Activated T-cell treated with anti-CD3 and anti-CD28 coated beads for 4 hours (primary cell): ENCODE measurements at places on chromosomes 2 and 18.

- DNase-seq = no peak
These were observed 170.2 kb downstream of the ATAD2B start for GRCh38 chr2:23756593-23757292.

DNA sequence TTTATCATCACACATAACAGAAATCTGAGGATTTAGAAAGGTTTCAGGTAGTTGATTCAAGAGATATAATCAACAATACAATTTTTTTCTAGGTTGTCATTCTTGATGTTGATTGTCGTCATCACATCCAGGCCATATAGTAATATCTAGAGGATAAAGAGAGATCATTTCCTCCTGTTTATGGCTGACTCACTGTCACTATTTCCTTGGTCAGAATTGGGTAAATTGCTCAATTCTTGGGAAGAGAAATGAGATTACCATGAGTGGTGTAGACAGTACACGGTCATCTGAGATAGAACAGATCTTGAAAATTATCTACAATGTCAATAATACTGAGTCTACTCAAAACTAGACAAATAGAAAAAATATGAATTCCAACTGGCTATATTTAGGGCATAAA is 78.8 kb downstream of the ZNF804A start:
- no peak for DNase-seq

DNA sequence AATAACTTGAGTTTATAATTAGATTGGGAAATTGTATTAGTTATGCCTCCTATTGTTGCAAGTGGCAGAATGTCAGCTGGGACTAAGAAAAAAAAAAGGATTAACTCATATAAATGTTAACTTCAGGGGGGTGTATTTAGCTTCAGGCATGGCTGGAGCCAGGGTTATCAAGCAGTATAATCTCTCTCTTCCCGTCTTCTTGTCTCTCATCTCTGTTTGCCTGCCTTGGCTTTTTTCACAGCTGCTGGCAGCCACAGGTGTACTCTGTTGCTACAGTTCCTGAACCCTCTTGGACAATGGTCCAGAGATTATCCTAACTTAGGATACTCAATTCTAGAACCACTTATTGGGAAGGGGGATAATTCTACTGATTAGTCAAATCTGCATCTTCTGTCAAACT is 370.7 kb upstream of the MEX3C start:
- no peak for DNase-seq

- no peak for DNase-seq
These were observed 16.3 kb upstream of the LYG1 start for GRCh38 chr2:99317161-99317872.

- DNase-seq = no peak
These were observed 31.1 kb downstream of the CHN1 start for GRCh38 chr2:174974131-174974530.

GRCh38 chr2:152464851-152465470 is 130.0 kb downstream of the FMNL2 start:
- DNase-seq = no peak

- peak; percentile 53 for DNase-seq
These were observed 8.4 kb upstream of the TMEM185B start for GRCh38 chr2:120231564-120231973.

DNA sequence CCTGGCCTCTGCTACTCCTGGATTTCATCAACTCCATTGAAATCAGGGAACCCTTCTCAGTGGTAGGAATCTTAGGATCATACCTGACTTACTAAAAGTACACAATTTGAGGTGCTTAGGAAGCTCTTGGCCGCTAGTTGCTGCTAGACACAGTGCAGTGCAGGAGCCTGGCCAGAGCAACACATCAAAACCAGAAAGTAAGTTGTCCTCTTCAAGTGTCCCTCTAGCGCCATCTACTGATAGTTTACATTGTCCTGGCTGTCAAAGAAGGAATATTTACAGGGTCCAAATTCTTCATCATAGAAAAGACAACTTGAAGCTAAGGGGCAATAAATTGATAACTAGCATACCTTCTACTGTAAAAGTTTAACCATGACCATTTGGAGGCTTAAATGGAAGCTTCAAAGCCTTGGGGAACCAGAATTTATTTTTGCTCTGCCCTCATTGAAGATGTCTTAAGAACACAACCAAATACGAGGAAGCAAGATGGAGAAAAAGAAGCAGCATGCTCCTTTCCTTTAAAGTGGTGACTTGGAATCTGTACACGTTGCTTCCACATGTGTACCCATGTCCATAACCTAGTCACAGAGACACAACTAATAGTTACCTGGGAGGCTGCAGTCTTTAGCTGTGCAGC is 889.1 kb upstream of the GCFC2 start:
- DNase-seq = no peak

- no peak for DNase-seq
These were observed 49.9 kb upstream of the CALCRL start for GRCh38 chr2:187497858-187498463.

GRCh38 chr2:68292108-68292710 is 27.5 kb downstream of the CNRIP1 start:
- DNase-seq = no peak
